ENCODE measurements at places on chromosomes 3 and 15.

- no peak for DNase-seq
Observed at GRCh38 chr3:172241405-172241804, 202.0 kb downstream of the FNDC3B start.

DNA sequence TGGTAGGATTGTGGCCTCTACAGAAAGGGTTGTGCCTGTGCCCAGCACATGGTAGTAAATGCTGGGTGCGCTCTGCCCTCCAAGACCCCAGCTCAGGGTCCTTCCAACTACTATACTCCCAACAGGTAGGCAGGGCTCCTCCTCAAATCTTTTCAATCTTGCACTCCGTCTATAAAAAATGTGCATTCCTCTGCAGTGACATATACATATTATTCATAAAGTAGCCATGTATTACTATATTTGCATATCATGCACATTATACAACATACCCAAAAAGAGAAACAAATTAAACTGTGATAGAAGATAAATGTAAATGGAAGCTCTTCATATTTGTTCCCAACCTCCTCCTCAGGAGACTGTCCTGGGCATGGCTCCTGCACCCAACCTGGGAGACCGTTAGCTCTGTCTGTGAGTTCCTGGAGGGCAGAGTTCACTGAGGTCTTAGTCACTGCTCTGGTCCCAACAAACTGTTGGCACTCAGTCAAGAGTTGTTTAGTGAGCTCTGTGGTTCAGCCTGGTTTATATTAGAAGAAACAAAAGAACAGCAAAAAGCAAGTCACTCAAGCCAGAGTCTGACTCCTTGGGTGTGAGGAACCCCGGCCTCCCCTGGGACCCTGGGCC is 47.7 kb upstream of the GRIP2 start:
- no peak for DNase-seq

GRCh38 chr3:15844889-15845288 is 47.1 kb upstream of the ANKRD28 start:
- DNase-seq, result peak; percentile 5

DNA sequence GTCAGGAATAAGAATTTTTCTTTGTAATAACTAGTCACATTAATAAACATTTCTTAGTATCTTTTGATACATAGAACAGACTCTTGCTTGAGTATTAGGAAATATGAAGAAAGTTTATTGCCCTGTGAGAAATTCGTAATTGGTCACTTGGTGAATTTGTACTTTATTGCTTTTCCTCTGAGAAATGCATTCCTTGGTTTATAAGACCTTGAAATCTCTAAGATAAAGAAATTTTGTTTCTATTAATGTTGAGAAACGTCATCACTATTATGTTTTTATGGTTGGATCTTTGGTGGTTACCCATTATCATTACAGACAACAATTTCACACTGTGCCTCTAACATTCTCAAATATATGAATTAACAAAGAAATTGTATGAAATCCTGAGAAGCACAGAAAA is 652.0 kb upstream of the NECTIN3 start:
- no peak for DNase-seq

DNA sequence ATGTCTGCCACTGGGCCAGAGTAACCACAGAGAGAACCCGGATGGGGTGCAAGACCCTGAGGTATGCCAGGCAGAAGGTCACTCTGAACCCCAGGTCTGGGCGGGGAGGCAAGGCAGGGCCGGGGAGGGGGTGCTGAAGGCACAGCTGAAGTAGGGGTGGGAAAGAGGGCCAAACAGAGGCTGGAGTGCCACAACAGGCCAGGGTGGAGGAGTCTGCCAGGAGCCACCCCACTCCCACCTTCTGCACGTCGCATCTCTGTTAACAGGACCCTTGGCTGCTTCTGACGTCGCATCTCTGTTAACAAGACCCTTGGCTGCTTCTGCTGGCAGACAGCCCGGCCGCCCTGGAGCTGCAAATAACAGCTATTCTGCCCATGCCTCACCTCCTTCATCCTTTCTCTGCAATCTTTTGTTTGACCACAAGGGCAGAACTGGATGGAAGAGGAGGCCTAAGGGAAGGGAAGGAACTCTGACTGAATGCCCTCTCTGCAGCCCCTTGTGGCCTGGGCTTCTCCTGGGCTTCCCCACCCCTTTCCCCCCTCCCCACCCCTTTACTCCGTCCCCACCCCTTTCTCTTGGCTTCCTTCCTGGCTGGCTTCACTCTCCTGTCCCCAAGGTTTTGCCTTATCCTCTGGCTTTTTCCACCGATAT is 20.6 kb upstream of the FBLN2 start:
- no peak for DNase-seq

GRCh38 chr3:73207946-73208440 is 146.5 kb downstream of the EBLN2 start:
- no peak for DNase-seq

GRCh38 chr3:99839613-99840012 is 22.0 kb downstream of the CMSS1 start:
- DNase-seq, result no peak

DNA sequence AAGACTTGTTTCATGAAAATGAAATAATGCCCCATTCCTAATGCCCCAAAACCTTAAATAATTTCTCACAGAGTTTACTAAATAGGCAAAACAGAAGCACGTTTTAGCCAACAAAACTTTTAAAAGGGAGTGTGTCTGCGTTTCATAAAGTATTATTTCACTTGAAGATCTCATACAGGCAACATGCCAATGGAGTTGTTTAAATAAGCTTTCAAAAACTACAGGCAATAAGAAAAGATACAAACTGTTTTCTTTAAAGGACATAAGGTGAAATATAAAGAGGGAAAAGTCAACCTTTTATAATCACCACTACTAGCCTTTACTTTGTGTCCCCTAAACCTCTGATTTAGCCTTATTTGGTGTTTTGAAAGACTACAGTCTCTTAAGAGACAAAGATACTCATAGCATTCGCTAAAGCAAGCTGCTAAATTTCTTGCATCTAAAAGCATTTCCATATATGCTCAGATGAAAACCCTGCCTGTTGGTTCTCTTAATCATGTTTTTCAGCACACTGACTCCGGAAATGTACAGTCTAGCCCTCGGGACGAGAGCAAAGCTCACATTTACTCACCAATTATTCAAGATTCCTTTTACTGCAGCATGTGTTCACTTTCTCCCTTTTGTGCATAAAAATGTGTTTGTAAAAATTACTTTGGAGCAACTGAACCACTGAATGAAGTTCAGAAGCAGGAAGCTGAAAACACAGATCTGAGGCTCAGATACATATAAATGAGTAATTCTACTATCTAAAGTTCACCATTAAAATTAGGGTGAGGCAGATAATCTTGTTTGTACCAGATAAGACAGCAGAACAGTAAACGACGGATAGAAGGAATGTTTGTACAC is 119.0 kb downstream of the GOLIM4 start:
- DNase-seq, result no peak

DNA sequence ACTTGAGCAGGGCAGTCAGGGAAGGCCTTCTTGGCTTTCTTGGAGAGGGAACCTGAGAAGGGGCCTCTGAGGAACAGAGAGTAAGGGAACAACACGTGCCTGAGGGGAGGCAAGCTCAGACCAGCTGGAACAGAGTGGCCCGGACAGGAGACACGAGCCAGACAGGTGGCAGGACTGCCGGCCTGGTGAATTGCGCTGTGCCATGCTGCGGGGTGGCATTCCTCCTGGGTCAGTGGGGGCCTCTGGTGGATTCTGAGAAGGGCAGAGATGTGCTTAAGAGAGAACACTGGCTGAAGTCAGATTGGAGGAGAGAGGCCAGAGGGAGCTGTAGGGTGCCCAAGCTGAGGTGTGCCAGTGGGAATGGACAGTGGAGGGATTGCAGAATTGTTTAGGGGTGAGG is 4.9 kb downstream of the CHAC1 start:
- no peak for DNase-seq

DNA sequence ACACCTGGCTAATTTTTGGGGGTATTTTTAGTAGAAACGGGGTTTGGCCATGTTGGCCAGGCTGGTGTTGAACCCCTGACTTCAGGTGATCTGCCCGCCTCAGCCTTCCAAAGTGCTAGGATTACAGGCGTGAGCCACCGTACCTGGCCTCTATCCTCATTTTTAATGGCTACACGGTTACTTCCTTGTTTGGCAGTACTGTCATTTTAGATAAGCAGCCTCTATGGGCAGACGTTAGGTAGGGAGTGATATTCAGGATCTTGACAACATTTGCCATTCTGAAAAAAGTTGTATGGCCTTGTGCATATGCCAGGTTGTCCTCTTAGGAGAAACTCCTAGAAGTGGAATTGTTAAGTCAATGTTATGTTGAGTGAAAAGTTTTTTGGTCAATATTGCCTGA is 141.7 kb downstream of the ITPR1 start:
- DNase-seq, result no peak

GRCh38 chr3:107488942-107489341 is 33.8 kb upstream of the BBX start:
- DNase-seq, result no peak

DNA sequence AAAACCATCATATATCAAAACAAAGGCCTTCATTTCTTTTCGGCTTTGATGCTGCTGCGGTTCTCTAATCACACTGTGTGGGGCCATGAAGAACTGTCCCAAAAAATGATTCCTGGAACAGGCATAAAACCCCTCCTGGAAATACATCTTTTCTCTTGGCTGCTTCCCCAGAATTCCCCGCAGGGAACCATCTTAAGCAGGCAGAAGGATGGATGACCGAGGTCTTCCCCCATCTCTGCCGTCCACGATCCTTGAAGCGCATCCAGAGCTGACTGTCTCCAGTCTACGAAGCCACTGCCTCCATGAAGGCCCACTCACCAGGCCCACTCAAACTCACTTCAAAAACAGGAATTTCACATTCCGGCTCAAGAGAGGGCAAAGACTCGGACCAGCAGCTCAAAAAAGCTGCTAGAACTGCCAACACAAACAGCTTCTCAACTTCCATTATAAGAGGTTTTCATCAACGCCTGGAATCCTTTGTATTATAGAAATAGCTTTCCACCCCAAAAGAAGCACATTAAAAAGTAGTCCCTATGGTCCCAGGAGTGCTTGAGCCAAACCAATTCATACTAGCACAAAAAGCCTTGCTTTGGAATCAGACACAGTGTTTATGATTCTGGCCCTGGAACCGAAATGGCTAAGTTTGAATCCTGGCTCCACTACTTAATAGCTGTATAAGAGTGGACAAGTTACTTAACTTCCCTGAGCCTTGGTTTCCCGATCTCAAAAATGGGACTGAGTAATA is 487.5 kb upstream of the WNT5A start:
- no peak for DNase-seq

GRCh38 chr15:66413579-66413978 is 26.9 kb downstream of the MAP2K1 start:
- no peak for DNase-seq

DNA sequence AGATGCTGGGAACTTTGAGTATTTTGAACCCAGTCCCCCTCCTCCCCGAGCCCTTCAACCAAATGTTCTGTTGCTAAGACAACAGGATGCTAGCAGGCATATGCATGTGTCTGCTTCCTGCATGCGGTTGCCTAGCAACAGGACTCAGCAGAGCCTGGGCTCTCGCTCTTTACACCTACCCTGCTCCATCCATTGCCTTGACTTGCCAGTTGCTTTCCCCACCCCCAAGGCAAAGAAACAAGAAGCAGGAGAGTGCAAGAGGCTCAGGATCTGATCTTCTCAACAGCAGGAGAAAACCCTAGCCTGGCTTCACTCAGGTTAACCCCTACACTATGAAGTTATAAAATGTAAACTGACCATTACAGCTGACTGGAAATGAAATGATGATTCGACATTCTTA is 393.0 kb downstream of the IGSF11 start:
- DNase-seq, result no peak

DNA sequence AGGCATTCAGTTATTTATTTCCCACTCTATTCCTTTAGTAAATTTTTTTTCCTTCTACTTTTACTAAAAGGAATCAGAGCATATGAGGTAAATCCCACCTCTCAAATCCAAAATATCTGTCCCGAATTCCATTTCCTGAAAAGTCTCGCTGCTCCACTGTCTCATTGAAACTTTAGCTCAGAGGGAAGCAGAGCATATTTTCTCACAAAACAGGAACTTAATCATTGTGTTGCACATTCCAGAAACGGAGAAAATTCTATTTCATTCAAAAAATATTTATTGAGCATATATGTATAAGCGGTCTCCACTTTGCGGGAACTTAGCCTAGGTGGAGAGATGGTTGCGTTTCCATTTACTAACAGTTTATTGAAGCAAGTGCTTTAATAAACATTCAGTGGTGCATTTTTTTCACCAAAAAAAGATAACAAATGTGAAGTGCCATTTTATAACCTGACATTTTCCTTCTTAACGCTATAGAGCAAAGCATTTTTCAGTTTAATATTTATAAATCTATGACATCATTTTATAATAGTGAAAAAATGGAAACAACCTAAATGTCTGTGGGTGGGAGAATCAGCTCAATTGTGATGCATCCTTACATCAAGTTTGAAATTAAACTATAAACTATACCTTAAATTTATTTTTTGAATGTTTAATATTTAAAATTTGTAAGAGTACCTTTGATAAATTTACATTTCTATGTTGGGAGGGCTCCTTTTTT is 67.2 kb upstream of the CSTA start:
- DNase-seq, result no peak

DNA sequence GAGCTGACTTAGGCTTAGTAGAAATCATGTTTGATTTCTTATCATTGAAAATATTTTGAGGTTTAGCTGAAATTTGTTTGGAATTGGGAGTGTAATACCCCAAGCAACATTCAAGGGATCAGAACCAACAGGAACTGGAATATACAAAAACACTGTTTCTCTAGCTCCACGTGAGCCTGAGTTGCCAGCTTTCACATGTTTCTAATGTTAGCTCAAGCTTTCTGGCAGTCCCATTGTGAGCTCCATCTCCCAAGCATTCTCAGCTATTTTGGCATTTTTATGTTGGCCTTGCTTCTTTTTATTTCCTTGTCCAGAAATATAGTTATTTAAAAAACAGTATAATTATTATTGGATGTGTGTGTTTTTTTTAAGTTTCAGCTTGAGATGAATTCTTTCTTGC is 427.1 kb upstream of the DPH6 start:
- DNase-seq, result no peak

DNA sequence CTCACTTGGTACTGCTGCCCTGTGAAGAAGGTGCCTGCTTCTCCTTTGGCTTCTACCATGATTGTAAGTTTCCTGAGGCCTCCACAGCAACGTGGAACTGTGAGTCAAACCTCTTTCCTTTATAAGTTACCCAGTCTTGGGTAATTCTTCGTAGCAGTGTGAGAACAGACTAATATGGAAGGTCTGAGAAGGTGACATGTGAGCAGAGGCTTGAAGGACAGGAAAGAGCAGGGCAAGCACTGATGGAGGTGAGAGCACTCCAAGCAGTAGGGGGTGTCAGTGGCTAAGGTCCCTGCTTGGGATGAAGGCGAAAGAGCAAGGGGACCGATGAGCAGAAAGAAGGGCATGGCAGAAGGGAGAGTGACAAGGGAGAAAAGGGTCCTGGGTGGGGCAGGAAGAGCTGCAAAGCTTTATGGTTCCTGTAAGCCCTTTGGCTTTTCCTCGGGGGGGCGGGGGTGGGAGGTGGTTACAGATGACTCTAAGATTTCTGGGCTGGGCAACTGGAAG is 3.5 kb downstream of the EIF4E3 start:
- DNase-seq, result no peak

- no peak for DNase-seq
Observed at GRCh38 chr3:128091586-128091985, 32.0 kb downstream of the RUVBL1 start.

GRCh38 chr15:75193976-75194375 is 7.7 kb upstream of the C15orf39 start:
- DNase-seq, result no peak

GRCh38 chr3:17330660-17331059 is 411.8 kb downstream of the TBC1D5 start:
- DNase-seq, result no peak
